Osteoblast (primary cell): ENCODE measurements at places on chromosomes 11 and 22. TPM values are rescaled to one million over a fixed set of nuclear protein-coding genes. Genes with fewer than 3 reads are reported as not detected.
A peak's percentile ranks its signal among the peaks of the same experiment; 100 is the strongest.

Gene TMEM45B
- total RNA-seq = not detected in 2 replicates

GRCh38 chr11:16295592-16295991 lies 60.8 kb downstream of the SOX6 start:
- no peak for DNase-seq

Gene P2RX6
- total RNA-seq = 3.2 and 5.1 TPM in 2 replicates

- DNase-seq = peak; percentile 76
These were observed 11.1 kb upstream of the PHLDA2 start for GRCh38 chr11:2940147-2940920.

Gene PRSS23
- total RNA-seq = 826 and 895 TPM in 2 replicates

Gene MMP11
- 23.5 and 41.3 TPM in 2 replicates for total RNA-seq

DNA sequence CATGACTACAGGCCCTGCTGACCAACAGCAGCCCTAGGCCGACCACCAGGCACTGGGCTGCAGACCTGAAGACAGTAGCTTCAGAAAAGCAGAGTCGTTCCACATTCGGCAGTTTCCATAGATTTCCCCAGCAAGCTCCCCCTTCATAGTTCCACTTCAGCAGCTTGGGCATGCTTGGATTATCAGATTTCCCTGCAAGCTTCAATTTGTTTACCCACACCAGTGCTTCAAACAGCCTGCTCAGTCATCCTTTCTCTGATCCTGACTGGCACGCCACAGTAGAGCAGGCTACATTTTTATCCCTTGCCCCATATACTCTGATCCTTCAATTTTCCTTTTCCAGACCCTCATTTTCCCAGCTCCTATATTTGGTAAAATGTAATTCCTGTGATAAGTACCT lies 51.1 kb upstream of the CFAP300 start:
- no peak for DNase-seq

DNA sequence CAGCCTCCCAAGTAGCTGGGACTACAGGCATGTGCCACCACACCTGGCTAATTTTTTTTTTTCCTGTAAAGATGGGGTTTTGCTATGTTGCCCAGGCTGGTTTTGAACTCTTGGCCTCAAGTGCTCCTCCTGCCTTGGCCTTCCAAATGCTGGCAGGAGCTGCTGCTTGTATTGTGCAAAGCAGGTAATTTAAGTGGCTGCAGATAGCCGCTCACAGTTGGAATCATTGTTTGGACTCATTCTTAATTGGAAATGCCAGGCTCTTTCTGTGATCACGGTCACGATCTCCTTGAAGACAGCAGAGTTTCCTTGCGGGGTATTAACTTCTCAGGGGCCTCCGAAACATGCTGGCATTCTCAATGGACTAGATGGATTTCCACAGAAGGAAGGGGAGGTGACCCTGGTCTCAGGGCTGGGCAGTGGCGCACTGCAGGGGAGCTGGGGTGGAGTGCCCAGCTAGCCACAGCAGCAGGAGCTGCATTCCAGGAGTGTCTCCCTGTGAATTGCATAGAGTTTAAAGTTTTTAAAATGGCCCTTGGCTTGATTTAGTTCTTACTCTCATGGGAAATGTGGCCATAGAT lies 136.1 kb downstream of the MORC2 start:
- DNase-seq = no peak

- DNase-seq = no peak
These were observed 750.5 kb downstream of the LUZP2 start for GRCh38 chr11:25247336-25247735.

- peak; percentile 88 for DNase-seq
These were observed 15.9 kb upstream of the CDC42EP2 start for GRCh38 chr11:65298655-65299179.

Gene KRTAP5-8
- total RNA-seq = 0.36 TPM in 1 of 2 replicates, not detected in the other

Gene SPCS2
- 10.9 and 43.9 TPM in 2 replicates for total RNA-seq

Gene FGF19
- total RNA-seq = not detected in 2 replicates

Gene KCTD17
- total RNA-seq = 22.7 and 25.0 TPM in 2 replicates

Gene HIC2
- 1.4 and 2.1 TPM in 2 replicates for total RNA-seq

Gene C11orf52
- total RNA-seq = 1.2 and 1.4 TPM in 2 replicates

- DNase-seq = peak; percentile 91
These were observed 11.0 kb downstream of the RPL27A start for GRCh38 chr11:8693555-8693954.

Gene CELSR1
- 2.7 and 3.6 TPM in 2 replicates for total RNA-seq

- DNase-seq = peak; percentile 78
These were observed 15.7 kb upstream of the RASL10A start for GRCh38 chr22:29331213-29331612.

- no peak for DNase-seq
These were observed 582.2 kb downstream of the LRRC4C start for GRCh38 chr11:40877256-40877655.
